ENCODE measurements at places on chromosomes 6 and 20. TPM values are rescaled to one million over a fixed set of nuclear protein-coding genes. Genes with fewer than 3 reads are reported as not detected.

- no peaks in the 10 kb centered on the region for H3K27me3 ChIP-seq
- H3K27ac ChIP-seq = no peak overlapping the region
- H3K4me3 ChIP-seq = no peak overlapping the region
- DNase-seq = no peak
These were observed 1112.3 kb upstream of the CITED2 start for GRCh38 chr6:140486450-140487361.

DNA sequence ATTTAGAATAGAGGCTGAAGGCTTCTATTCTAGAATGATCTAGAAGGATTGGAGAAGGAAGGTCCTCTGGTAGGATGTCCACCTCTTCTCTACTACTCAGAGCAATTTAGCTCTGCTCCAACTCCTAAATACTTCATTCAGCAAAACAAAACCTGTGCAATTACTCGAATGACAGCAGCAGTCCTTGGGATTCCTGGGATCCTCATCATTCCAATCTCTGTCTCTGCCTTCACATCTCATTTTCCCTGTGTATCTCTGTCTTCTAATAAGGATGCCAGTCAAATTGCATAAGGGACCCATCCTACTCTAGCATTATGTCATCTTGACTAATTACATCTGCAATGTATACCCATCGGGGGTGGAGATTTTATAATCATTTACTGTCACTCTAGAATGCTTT lies 5.5 kb upstream of the AIG1 start:
- no peak for DNase-seq
- no peaks in the 10 kb centered on the region for H3K4me1 ChIP-seq
- no peak overlapping the region for H3K27ac ChIP-seq
- H3K27me3 ChIP-seq = no peaks in the 10 kb centered on the region
- H3K36me3 ChIP-seq = no peaks in the 10 kb centered on the region

Gene FNDC11
- 0.72 TPM for total RNA-seq

- peaks cover 1% of the 10 kb centered on the region for H3K27me3 ChIP-seq
- no peak for DNase-seq
- no peaks in the 10 kb centered on the region for H3K36me3 ChIP-seq
These were observed 43.0 kb downstream of the NTSR1 start for GRCh38 chr20:62751551-62752150.

Gene RAET1L
- total RNA-seq = not detected

DNA sequence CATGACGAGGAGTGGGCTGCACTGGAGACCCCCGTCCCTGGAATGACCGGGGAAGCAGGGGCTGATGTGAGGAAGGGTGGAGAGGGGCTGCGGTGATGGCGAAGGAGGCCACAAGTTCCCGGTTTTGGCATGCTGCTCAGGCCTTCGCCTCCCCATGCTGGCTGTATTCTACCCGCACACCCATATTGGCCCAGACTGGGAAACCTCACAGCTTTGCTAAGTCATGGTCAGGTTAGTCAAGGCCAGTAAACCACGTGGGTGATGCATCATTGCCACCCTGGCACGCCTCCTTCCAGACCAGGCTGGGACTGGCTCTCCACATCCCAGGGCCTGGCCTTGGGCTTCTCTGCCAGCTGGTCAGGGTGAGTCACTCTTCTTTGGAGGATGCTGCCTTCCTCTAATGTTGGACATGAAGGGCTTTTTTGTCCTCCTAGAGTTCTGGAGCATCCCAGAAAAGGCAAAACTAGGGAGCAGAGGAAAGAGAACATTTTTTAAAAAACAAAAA lies 53.8 kb downstream of the PCNA start:
- no peak overlapping the region for H3K27ac ChIP-seq
- DNase-seq = no peak
- H3K4me3 ChIP-seq = no peak overlapping the region
- no peaks in the 10 kb centered on the region for H3K27me3 ChIP-seq
- H3K4me1 ChIP-seq = no peaks in the 10 kb centered on the region

Gene PRRT1
- total RNA-seq = 0.15 TPM

GRCh38 chr6:63560801-63561287 lies 11.4 kb upstream of the LOC128125822 start:
- H3K36me3 ChIP-seq = no peaks in the 10 kb centered on the region
- no peak for DNase-seq
- 0 out of 2 replicates have a peak, but pooled peaks cover 4% of the 10 kb centered on the region for H3K4me1 ChIP-seq

Gene TRERF1
- total RNA-seq = 19.5 TPM

Gene BTN1A1
- total RNA-seq = 1.1 TPM

- DNase-seq = no peak
- H3K4me3 ChIP-seq = no peak overlapping the region
- no peaks in the 10 kb centered on the region for H3K27me3 ChIP-seq
- no peaks in the 10 kb centered on the region for H3K4me1 ChIP-seq
- H3K27ac ChIP-seq = no peak overlapping the region
These were observed 338.0 kb downstream of the ADGRB3 start for GRCh38 chr6:68973066-68973465.

Gene SLC26A8
- total RNA-seq = not detected

GRCh38 chr20:31547720-31548298 lies 33.6 kb downstream of the HM13 start:
- H3K27ac ChIP-seq = peak overlapping the region; percentile 62
- H3K27me3 ChIP-seq = no peaks in the 10 kb centered on the region
- no peaks in the 10 kb centered on the region for H3K4me1 ChIP-seq

DNA sequence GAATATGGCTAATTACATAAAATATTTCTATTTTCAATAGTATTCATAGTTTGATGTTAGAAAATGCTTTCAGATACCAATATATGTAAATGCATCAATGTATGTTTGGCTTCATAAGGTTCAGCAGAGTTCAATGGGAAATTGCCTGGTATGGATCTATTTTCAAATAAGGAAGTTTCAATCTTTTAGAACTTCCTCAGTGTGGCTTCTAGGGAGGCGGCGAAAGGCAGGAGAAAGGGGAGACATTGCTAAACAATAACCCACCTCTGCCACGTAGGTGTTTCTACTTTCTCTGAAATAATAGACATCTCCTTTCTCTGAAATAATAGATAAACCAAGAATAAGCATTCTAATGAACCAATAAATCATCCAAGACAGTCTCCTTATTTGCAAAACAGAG lies 237.7 kb upstream of the RAB32 start:
- no peaks in the 10 kb centered on the region for H3K4me1 ChIP-seq
- no peak overlapping the region for H3K4me3 ChIP-seq
- no peak overlapping the region for H3K27ac ChIP-seq
- no peak for DNase-seq
- no peaks in the 10 kb centered on the region for H3K36me3 ChIP-seq
- no peaks in the 10 kb centered on the region for H3K27me3 ChIP-seq

- H3K27ac ChIP-seq = no peak overlapping the region
- DNase-seq = no peak
These were observed 21.1 kb downstream of the HLA-DRB1 start for GRCh38 chr6:32568561-32568960.

DNA sequence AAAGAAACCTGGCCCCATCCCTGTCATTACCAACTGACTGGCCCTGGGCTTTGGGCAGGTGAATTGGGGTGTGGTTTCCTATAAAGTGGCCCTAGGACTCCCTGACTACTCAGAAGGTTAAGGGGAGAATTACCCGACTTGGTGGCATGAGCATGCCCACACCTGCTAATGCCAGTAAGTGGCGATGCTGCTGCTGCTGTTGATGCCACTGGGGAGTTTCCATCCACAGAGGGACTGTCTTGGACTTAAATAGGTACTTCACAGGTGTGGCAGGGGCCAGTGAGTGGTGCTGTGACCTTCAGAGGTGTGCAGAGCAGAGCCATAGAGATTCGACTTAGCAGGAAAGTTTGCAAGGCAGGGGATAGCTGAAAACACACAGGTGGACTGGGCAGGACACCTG lies 32.6 kb upstream of the MDFI start:
- no peak overlapping the region for H3K27ac ChIP-seq
- no peaks in the 10 kb centered on the region for H3K27me3 ChIP-seq
- H3K4me1 ChIP-seq = no peaks in the 10 kb centered on the region
- H3K36me3 ChIP-seq = no peaks in the 10 kb centered on the region
- H3K4me3 ChIP-seq = no peak overlapping the region

Gene EBF4
- 0.13 TPM for total RNA-seq

- no peaks in the 10 kb centered on the region for H3K36me3 ChIP-seq
- H3K4me3 ChIP-seq = no peak overlapping the region
- H3K27me3 ChIP-seq = no peaks in the 10 kb centered on the region
- no peak for DNase-seq
These were observed 24.6 kb downstream of the KDM1B start for GRCh38 chr6:18179770-18180356.

- DNase-seq = no peak
- H3K27ac ChIP-seq = no peak overlapping the region
- H3K4me1 ChIP-seq = no peaks in the 10 kb centered on the region
- no peak overlapping the region for H3K4me3 ChIP-seq
- H3K27me3 ChIP-seq = 0 out of 2 replicates have a peak, but pooled peaks cover 5% of the 10 kb centered on the region
These were observed 15.1 kb upstream of the PLEKHG1 start for GRCh38 chr6:150584596-150584995.

DNA sequence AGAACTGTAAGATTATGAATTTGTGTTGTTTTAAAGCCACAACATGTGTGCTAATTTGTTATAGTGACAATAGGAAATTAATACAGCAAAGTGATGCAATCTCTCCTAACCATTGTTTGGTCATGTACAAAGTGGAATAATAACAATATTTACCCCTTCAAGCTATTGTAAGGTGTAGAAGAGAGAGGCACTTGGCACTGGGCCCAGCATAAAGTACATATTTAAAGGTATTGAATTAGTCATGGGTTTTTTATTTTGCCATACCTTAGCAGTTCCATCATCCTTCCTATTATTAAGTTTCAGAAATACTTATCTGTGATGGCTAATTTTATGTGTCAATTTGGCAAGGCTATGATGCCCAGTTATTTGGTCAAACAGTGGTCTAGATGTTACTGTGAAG lies 322.4 kb upstream of the TSHZ2 start:
- no peaks in the 10 kb centered on the region for H3K27me3 ChIP-seq
- no peaks in the 10 kb centered on the region for H3K4me1 ChIP-seq
- H3K4me3 ChIP-seq = no peak overlapping the region
- H3K36me3 ChIP-seq = no peaks in the 10 kb centered on the region
- H3K27ac ChIP-seq = no peak overlapping the region

Gene CCM2L
- not detected for total RNA-seq

GRCh38 chr6:97401533-97401932 lies 118.5 kb upstream of the MMS22L start:
- no peaks in the 10 kb centered on the region for H3K27me3 ChIP-seq
- no peaks in the 10 kb centered on the region for H3K4me1 ChIP-seq
- no peak for DNase-seq
- no peaks in the 10 kb centered on the region for H3K36me3 ChIP-seq
- no peak overlapping the region for H3K27ac ChIP-seq
- H3K4me3 ChIP-seq = no peak overlapping the region

DNA sequence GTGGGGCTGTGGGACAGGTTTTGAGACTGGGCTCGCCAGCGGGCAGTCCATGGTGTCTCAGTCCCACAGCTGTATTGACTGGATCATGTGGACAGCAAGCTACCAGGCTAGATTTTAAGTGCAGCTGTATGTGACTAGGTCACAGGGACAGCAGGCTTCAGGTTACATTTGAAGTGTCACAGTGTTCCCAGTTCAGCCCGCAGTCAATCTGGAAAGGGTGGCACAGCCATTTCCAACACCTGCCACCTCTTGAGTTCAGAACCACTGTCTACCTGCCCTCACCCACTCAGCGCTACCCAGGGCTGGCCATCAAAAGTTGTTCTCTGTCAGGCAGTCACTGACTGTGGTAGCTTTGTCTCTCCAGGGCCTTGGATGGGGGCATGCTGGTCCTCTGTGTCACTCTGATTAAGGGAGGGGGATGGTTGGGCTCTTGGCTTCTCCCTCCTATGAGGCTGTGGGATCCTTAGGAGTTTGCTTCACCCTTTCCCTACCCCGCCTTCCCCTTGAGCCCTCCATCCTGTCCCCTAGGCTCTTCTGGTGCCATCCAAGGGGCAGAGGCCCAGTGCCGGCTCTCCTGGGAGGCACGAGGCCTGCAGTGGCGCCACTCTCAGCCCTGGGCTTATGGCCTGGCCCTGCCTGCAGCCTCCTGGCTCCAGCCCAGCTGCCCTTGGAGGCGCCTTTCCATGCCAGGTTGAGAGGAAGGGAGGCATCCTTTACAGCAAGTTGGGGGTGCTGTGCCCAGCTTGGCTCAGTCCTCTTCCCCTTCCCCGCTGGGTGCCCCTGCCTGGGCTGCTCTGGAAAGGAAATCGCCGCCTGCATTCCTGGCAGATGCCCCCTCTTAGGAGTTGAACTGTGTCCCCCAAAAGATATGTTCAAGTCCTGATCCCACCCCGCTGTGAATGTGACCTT lies 44.9 kb downstream of the PNLDC1 start:
- H3K27me3 ChIP-seq = no peaks in the 10 kb centered on the region
- H3K27ac ChIP-seq = no peak overlapping the region
- DNase-seq = no peak
- no peaks in the 10 kb centered on the region for H3K4me1 ChIP-seq
- H3K36me3 ChIP-seq = no peaks in the 10 kb centered on the region
- no peak overlapping the region for H3K4me3 ChIP-seq

Gene MTRF1L
- 18.9 TPM for total RNA-seq

GRCh38 chr6:83536034-83536646 lies 23.8 kb downstream of the PRSS35 start:
- no peaks in the 10 kb centered on the region for H3K27me3 ChIP-seq
- peak; percentile 8 for DNase-seq

DNA sequence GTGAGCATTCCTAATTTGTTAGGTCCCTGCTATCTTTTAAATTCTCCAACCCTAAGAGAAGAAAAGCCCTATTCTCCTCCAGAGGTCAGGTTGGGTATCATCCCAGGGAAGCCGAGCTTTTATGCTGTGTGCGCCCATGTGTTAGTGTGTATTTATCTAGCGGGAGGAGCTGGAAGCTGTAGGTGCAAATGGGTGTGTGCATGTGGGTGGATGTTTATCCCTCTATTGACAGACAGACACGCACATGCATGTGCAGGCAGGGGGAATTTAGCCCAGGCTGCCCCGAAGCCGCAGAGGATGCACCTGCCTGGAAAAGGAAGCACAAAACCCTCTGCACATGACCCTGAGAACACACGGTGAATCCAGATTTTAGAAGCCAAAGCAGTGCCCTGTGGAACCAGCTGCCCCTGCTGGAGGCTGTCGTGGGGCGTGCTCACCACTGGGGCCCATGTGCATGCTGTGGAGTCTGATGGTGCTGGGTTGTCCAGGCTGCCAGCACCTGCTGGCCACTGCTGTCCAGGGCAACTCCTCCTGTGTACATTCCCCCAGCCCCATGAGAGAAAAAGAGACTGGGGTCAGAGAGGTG lies 397.5 kb downstream of the TAF4 start:
- H3K4me3 ChIP-seq = no peak overlapping the region
- no peaks in the 10 kb centered on the region for H3K27me3 ChIP-seq
- H3K4me1 ChIP-seq = no peaks in the 10 kb centered on the region
- H3K27ac ChIP-seq = no peak overlapping the region
